ENCODE measurements at places on chromosomes 1 and 21. TPM values are rescaled to one million over a fixed set of nuclear protein-coding genes. Genes with fewer than 3 reads are reported as not detected.

DNA sequence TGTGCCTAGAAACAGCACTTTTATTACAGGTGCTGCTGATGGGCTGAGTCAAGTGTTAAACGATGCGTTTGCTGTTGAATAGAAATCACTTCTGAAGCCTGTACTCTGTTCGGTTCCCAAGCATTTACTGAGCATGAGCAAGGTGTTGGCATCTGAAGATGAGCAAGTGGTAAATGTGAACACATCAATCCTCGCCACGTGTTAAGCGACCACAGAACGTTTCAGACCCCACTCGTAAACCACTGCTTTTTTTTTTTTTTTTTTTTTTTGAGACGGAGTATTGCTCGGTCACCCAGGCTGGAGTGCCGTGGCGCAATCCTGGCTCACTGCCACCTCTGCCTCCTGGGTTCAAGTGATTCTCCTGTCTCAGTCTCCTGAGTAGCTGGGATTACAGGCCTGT lies 241.2 kb downstream of the SETD4 start:
- DNase-seq = no peak

DNA sequence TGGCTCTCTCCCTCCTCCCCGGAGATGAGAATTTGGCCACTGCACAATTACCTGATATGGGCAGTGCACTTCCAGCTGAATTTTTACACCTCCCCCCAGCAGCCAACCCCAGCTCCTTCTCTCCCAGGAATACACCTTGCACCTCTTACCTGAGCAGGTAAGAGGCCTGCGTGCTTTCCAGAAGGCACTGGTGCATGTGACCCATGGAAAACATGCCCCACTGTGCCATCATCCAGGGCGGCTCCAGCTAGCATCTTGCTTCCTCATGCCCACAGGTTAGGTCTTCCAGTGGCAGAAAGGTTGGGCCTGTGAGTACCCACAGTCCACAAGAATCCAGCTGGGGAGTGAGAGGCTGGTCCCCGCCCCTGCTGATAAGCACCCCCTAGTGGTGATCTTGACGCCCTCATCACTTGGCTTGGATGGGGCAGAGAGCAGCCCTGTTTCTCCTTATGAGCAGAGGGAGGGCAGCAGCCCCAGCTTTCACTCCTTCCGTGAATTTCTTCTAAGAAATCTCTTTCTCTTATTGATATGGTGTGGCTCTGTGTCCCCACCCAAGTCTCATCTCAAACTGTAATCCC lies 57.8 kb downstream of the EDARADD start:
- DNase-seq = peak; percentile 62

Gene EVA1B
- total RNA-seq = 11.6 TPM

DNA sequence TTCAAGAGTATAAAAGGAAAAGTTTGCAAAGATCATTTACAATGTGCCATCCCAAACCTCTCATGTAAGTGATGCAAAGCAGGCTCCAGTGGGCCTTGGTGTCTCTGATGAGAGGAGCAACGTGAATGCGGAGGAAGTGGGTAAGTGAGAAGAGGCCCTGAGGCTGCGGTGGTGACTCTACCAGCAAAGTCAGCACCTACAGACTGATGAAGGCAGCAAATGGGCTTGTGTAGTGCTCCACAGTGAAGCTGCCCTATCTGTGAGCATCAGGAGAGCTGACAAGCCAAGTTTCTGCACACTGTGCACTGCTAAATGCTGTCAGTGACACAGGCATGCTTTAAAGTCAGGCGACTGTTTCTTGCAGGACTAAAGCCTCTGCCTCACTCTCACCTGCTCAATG lies 15.6 kb upstream of the RAP1A start:
- DNase-seq = peak; percentile 92

- peak; percentile 12 for DNase-seq
These were observed 33.8 kb downstream of the RSPH1 start for GRCh38 chr21:42461881-42462877.

GRCh38 chr1:3968851-3969250 lies 68.8 kb upstream of the C1orf174 start:
- no peak for DNase-seq
